ENCODE measurements at places on chromosomes 11 and 22.
A peak's percentile ranks its signal among the peaks of the same experiment; 100 is the strongest.

DNA sequence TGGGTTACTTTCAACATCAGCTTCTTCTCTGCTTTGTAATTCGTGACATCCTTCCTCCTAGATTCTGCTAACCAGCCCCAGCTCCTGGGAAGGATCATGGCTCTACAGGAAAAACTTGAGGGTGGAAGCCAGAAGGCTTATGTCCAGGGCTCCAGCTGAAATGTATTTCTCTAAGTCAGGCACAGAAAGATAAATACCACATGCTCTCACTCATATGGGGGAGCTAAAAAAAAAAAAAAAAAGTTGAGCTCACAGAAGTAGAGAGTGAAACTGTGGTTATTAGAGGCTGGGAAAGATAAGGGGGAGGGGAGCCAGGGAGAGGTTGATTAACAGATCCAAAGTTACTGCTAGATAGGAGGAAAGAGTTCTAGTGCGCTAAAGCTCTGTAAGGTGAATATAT lies 74.9 kb downstream of the DSCAML1 start:
- no peak for DNase-seq

DNA sequence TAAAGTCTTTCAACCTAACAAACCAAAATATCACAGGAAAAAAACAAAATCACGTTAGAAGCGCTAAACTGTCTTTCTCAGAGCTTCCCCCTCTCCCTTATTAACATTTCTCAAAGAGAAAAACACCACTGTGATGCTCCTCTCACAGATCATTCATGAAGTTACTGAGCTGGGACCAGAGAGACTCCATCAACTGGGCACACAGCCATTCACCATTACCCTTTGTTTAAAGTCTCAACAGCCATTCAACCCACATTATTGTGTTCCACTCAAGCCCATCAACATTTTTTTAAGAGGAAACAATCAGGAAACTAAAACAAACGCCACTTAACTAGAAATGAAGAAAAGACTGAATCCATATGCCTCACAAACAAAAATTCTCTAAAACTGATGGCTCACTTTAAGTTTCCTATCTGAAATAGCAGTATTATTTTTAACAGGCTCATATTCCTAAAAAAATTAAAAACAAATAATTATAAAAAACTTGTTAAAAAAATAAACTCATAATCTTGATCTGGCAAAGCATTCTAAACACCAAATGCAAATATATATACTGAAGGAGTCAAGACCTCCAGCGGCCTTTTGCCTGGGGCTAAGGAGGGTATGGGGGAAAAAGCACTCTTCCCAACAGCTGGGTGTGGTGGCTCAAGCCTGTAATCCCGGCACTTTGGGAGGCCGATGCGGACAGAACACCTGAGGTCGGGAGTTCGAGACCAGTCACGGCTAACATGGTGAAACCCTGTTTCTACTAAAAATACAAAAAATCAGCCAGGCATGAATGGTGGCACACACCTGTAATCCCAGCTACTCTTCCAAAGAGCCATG lies 14.0 kb downstream of the CELF1 start:
- peak; percentile 57 for DNase-seq

DNA sequence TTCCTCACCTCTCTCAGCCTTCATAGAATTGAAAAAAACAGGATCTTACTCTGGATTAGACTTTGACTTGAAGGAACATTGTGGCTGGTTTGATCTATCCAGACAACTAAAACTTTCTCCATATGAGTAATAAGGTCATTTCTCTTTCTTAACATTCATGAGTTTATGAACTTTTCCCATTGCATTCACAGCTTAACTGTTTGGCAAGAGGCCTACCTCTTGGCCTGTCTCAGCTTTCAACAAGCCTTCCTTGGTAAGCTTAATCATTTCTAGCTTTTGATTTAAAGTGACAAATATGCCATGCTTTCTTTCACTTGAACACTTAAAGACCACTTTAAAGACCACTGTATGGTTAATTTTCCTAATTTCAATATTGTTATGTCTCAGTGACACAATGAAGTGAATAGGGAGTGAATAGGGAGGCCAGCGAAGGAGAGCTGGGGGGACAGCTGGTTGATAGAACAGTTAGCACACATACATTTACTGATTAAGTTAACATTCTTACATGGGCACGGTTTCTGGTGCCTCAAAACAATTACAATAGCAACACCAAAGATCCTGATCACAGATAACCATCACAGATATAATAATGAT lies 17.0 kb downstream of the IMMP1L start:
- no peak for DNase-seq

DNA sequence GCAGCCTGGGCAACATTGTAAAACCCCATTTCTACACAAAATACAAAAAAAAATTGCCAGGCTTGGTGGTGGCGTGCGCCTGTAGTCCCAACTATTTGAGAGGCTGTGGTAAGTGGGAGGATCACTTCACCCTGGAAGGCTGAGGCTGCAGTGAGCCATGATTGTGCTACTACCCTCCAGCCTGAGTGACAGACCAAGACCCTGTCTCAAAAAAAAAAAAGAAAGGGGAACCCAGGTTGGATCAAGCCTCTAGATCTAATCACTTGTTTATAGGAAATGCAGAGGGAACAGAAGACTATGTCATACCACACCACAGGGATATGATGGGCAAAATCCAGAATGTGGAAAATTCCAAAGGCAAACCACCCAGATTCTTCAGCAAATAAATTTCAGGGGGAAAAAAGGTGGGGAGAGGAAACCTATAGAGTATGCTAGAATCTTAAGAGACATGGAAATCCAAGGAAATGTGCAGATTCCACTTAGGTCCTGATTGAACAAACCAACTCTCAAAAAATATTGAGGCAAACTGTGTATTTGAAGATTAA lies 16.5 kb upstream of the MALAT1 start:
- DNase-seq, result no peak

GRCh38 chr22:28711341-28711740 lies 30.3 kb downstream of the CHEK2 start:
- no peak for DNase-seq

DNA sequence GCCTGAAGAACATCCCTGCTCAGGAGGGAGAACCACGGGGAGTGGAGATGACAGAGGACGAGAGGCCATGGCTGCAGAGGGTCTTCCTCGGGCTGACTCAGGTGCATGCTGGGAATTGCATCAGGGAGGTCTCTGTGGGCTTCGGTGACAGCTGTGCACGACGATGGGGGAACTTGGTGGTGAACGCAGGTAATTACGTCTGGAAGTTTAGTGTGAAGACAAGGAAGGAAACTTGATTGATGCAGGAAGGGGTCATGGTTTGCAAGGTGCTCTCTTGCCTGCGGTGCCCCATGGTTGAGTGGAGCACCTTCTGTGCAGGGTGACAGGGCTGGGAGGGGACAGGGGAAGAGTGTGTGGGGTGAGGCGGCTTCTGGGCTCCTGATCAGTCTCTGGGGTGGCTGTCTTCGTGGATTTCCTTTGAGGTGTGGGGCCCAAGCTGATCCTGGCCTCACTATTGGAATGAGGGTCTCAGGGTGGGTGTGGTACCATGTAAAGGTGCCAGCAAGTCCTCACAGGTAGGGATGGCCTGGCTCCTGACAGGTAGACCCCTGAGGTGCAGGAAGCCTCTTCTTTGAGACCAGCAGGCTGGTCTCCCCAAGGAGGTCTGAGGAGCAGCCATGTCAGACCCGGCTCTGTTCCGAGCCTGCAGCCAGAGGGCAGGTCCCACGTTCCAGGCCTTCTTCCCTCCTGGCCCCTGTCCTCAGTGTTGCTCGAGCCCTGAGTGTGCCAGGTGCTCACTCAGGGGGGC lies 1020.1 kb downstream of the TBC1D22A start:
- no peak for DNase-seq

- DNase-seq, result no peak
Observed at GRCh38 chr11:121067962-121068647, 32.9 kb upstream of the TECTA start.

GRCh38 chr11:33941637-33942160 lies 49.8 kb upstream of the LMO2 start:
- no peak for DNase-seq

- no peak for DNase-seq
Observed at GRCh38 chr11:39247570-39248137, 2211.8 kb downstream of the LRRC4C start.

GRCh38 chr22:17920992-17921650 lies 103.2 kb downstream of the MICAL3 start:
- DNase-seq, result no peak

DNA sequence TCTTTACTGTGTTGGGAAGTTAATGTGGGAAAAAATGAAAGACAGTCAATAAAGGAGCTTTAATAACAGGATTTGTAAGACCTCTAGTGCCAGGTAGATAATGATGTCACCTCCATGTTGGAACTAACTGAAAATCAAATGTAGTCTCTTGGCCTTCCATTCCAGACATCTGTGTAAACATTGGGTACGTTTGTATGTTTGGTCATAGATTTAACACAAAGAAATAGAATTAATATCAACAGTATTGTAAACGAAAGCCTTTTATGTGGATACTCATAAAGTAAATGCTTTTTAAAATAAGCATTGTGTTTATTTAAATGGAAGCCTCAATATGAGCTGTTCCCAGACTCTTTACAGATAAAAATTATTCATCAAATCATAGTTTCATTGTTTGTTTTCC lies 605.7 kb downstream of the METTL15 start:
- DNase-seq, result no peak

DNA sequence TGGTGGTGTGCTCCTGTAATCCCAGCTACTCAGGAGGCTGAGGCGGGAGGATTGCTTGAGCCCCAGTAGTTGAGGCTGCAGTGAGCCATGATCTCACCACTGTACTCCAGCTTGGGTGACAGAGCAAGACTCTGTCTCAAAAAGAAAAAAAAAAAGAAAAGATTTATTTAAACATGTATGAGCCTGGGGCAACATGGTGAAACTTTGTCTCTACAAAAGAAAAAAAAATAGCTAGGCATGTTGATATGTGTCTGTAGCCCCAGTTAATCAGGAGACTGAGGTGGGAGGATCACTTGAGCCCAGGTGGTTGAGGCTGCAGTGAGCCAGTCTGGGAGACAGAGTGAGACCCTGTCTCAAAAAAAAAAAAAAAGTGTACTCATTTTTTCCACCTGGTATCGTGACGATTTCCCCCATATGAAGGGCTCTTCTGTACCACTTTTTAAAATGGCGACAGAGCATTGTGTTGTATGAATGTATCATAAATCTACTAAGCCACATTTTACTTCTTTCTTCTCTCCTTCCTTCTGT lies 16.4 kb upstream of the KCTD14 start:
- DNase-seq, result no peak

DNA sequence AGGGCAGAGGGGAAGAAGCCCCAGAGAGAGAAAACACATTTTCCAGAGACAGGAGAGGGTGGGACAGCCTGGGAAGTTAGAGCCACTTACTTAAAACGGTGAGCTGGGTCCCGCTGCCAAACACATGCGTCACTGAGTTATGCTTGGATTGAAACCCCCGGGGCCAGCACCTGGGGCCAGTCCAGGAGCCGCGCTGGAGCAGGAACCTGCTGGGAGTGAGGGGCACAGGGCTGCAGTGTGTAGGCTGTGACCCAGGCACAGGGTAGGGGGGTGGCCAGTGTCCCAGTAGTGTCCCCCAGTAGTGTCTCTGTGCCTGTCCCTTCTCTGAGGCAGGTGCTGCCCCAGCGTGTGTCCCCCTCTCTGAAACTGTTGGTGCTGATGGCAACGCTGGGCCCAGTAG lies 5.2 kb downstream of the IGLL1 start:
- DNase-seq, result no peak

DNA sequence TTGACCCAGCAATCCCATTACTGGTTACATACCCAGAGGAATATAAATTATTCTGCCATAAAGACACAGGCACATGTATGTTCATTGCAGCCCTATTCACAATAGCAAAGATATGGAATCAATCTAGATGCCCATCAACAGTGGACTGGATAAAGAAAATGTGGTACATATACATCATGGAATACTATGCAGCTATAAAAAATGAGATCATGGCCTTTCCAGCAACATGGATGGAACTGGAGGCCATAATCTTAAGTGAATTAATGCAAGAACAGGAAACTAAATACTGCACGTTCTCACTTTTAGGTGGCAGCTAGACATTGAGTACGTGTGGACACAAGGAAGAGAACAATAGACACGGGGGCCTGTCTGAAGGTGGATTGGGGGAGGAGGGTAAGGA lies 15.1 kb upstream of the WNT11 start:
- no peak for DNase-seq

GRCh38 chr11:10486161-10486840 lies 31.2 kb downstream of the AMPD3 start:
- DNase-seq, result no peak

GRCh38 chr11:119895981-119896380 lies 167.0 kb upstream of the NECTIN1 start:
- no peak for DNase-seq

GRCh38 chr22:22813126-22814075 lies 74.2 kb upstream of the IGLL5 start:
- no peak for DNase-seq

DNA sequence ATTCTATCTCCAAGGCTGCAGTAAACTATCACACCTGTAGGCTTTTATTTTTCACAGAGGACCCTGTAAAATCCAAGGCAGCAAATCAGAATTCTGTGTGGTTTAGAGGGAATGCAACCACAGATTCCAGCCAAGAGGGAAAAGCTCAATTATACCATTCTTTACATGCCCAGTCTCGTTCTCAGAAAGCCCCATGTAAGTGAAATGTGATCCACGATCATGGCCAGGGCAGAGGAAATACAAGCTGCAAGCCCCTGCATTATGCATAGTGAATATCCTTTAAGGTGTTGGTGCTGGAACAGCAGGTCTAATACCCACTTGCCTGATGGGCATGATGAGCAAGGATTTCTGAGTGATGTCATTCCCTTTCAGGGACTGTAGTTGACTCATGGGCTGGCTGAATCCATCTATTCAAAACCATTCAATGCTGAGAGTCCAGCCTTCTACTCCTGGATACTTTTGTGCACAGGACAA lies 198.7 kb upstream of the MTMR2 start:
- DNase-seq, result no peak

GRCh38 chr11:125371431-125371935 lies 124.6 kb downstream of the FEZ1 start:
- peak; percentile 73 for DNase-seq

- no peak for DNase-seq
Observed at GRCh38 chr11:78935398-78936068, 360.9 kb upstream of the NARS2 start.

GRCh38 chr22:43750751-43751150 lies 61.4 kb downstream of the EFCAB6 start:
- DNase-seq, result no peak

DNA sequence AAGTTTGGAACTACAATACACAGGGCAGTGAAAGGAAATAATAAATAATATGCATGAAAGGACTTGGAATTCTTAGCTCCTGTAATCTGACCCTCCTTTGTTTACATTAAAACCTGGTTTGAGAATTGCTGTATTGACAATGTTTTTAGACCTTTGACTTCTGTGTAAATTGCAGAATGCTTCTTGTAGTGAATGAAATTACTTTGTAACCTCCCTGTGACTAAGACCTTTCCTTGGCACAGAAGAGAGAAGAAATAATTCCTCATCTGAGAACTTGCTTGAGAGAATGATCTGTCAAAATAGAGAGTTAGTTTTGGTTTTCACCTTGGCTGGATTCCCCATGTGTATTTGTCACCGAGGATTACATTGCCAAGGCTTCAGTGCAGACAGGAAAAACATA lies 640.0 kb upstream of the ANO5 start:
- peak; percentile 19 for DNase-seq

DNA sequence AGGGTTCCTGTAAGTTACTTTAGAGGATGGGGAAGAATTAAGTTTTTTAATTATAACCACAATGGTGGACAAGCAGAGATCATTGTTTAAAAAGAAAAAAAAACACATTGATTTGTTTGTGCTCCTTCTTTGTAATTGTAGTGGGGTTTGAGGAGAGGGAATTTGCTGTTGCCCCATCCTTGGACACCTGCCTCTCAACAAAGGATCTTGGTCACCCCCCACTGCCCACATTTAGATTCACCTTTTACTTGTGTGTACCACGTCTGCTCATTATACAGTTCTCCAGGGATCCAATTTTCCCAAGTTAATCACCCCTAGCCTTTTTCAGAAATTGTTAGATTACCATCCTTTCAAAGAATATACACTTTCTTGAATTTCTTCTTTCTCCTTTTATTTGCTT lies 53.0 kb downstream of the DNAJC24 start:
- DNase-seq, result no peak
